ENCODE measurements at places on chromosomes 7 and 10.

- DNase-seq = no peak
These were observed 31.2 kb upstream of the AOAH start for GRCh38 chr7:36755484-36755883.

- no peak for DNase-seq
These were observed 90.9 kb upstream of the STK17A start for GRCh38 chr7:43491984-43492383.

GRCh38 chr7:88432301-88432700 is 125.6 kb upstream of the STEAP4 start:
- no peak for DNase-seq

GRCh38 chr10:67935223-67935622 is 50.8 kb downstream of the SIRT1 start:
- no peak for DNase-seq

- DNase-seq = no peak
These were observed 17.4 kb downstream of the MTPN start for GRCh38 chr7:135959646-135960363.

GRCh38 chr10:93838278-93838677 is 55.5 kb upstream of the SLC35G1 start:
- DNase-seq = no peak

DNA sequence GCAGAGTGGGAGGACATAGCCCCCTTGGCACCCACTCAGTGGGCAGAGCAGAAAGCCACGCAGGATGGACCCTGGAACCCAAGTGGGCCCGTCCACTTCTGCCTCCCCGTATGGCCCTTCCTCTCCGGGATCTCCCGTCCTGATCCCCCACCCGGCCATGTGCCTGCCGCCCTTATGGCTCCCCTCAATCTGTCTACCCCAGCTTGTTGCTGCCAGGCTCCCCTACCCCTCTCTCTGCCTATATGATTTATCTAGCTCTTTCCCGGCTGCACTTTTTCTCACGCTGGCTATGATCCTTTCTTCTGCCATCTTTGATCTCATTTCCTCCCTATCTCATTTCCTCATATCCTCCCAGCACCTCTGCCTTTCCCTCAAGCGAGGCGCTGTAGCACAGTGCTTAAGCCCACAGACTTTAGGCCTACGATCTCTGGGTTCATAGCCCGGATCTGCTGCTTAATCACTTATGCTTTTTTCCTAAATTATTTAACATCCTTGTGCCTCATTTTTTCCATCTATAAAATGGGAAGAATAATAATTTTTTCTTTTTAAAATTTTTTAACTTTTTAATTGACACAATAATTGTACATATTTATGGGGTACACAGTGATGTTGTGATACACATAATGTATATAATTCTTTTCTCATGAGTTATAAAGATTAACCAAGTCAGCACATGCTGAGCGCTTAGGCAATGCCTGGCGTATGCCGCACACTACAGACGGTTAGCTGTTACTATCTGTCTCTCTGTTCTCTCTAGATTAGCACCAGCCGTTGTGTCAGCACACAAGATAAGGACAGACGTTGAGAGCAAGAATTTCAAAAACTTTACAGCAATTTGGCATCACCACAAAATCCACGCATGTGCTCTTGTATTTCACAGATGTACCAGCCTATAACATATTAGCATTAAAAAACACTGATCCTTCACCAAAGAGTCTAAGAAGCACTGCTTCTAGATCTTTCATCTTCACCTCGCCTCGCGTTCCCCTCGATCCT is 18.1 kb downstream of the KCNH2 start:
- no peak for DNase-seq

DNA sequence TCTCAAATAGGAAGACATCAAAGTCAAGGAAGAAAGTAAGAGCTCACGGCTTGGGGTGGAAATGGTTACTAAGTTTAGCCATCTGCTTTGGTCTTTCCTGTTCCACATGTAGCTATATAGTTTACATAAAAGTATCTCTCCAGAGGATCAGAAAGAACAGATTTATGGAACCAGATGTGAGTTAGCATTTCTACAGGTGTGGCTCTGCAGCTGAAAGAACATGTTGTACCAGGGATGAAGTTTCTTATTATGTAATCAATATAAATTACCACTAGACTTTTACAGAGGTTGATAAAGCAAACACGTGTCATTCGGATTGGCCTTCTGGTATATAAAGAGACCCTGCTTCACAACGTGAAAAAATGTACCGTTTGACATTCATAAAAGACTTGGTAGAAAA is 19.9 kb downstream of the CALD1 start:
- DNase-seq = no peak

DNA sequence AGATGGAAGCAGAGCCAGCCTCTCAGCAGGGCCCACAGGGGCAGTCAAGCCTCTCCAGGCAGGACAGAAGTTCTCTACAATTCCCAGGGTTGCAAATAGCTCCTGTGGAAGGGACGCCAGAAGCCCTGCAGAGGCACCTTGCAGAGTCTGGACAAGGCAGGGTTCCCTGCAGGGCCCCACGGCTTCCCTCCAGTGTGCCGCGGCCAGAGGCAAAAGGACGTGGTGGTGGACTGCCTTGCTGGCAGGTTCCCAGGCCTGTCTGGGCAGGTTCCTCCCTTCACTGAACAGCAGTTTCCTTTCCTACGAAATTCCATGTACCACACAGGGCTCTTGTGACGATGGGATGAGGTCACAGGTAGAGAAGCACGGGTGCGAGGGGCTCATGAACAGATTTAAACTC is 25.1 kb downstream of the UPP1 start:
- no peak for DNase-seq

- no peak for DNase-seq
These were observed 154.6 kb upstream of the NRBF2 start for GRCh38 chr10:62978482-62978881.

GRCh38 chr7:112116894-112117293 is 89.3 kb downstream of the DOCK4 start:
- no peak for DNase-seq

- DNase-seq = no peak
These were observed 203.5 kb downstream of the PTEN start for GRCh38 chr10:88066876-88067275.

DNA sequence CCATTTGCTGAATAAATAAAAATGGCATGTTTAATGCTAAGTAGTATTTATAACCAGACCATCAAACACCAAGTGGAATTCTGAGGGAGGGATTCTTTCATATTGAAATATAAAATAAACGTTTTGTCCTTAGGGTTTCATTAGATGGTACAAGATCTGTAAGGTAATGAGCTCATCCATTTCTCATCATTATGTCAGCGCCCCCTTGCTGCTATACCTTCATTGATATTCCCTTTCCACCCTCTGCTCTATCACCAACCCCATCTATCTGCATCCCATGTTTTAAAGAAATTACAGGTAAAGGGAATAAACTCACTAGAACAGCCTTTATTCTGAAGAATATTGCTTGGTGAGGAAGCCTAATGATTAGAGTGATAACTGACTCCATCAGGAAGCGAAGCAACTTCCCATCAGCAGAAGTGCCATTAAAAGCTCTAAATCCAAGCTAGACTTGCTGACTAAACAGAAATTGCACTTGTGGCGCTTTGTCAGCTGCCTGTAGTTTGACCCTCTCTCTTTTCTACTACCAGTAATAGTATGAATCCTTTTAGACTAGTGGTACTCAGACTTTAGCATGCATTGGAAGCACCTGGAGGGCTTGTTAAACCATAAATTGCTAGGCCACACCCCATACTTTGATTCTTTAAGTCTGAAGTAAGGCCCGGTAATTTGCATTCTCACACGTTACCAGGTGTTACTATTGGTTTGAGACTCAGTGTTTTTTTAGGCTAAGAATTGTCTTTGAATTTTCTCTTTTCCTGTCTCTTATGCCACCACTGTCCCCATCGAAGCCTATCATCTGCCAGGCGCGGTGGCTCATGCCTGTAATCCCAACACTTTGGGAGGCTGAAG is 27.5 kb downstream of the ADD3 start:
- DNase-seq = no peak

DNA sequence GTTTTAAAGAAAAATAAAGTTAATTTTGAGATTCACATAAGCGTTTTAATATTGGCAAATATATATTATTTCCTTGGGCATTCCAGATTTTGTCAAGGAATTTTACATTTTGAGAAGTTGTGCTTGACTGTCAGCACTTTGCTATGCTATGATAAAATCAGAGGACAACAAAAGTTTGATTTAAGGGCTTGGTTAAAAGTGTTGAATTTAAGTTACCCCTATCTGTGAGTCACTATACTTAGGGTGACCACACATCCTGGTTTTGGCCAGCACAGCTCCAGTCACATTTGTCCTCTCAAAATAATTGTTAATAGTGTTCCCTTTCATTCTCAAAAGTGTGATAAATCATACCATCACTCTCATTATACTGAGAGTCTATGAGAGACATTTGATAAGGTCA is 34.2 kb upstream of the ANK3 start:
- DNase-seq = no peak

GRCh38 chr7:115526278-115526677 is 504.3 kb downstream of the TFEC start:
- DNase-seq = no peak

- DNase-seq = no peak
These were observed 52.6 kb downstream of the FGFBP3 start for GRCh38 chr10:91856637-91857036.

All from H1 (cell line).